ENCODE measurements at places on chromosomes 3 and 15.

GRCh38 chr3:72185549-72186399 lies 400.8 kb upstream of the PROK2 start:
- DNase-seq, result no peak

GRCh38 chr3:166362698-166363097 lies 525.5 kb upstream of the BCHE start:
- DNase-seq, result no peak

GRCh38 chr3:50620420-50620819 lies 3.5 kb downstream of the MAPKAPK3 start:
- no peak for DNase-seq

GRCh38 chr3:194038960-194039359 lies 97.0 kb upstream of the HES1 start:
- DNase-seq, result no peak

DNA sequence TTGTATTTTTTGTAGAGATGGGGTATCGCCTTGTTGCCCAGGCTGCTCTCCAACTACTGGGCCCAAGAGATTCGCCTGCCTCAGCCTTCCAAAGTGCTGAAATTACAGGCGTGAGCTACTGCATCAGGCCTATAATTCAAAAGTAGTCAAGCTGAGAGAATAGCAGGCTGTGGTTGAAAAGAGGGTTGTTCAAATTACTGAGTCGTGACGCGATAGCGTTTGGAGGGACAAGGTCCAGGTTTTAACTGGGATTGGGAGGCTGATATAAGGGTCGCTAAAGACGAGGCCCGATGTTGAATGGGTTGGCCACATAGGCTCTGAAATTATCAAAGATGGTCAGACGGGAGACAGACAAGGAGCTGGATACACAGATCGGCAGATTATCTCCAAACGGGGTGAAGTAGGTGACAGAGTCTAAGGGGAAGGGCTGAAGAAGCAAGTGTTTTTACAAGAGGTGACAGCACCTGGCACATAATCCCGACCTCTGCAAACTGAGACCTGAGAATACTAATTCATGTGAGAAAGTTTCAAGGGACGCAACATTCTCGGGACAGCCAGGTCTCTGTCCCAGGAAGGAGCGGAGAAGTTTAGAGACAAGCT lies 759 bp upstream of the ARID3B start:
- no peak for DNase-seq

DNA sequence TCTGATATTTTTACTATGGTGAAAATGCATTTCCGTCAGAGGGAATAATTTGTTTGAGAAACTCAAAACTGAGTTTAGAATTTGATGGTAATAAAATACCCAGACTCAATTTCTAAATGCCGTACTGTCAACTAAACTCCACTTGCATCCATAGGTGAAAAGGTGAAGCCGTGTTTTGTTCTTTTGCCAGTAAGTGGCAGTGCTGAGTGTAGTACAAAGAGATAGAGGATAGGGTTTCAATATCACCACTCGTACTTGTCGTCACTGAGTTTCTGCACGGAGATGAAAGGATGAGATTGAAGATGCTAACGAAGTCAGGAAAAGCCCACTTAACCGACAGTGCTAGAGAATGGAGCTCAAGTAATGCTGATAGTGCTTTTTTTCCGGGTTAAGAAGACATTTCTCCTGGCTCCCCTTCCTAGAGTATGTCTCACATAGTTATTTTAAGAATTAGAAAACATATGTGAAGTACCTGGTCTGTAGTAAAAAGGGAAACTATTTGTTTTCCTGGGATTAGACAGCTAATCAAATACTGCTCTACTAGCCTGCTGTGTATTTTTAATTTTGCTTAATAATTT lies 345.1 kb downstream of the IL5RA start:
- DNase-seq, result no peak

GRCh38 chr3:153495422-153495821 lies 333.4 kb downstream of the RAP2B start:
- DNase-seq, result no peak

GRCh38 chr3:38130631-38131065 lies 6.3 kb downstream of the ACAA1 start:
- no peak for DNase-seq

- DNase-seq, result no peak
Measured at GRCh38 chr3:120801484-120801883, 58.9 kb downstream of the GTF2E1 start.

DNA sequence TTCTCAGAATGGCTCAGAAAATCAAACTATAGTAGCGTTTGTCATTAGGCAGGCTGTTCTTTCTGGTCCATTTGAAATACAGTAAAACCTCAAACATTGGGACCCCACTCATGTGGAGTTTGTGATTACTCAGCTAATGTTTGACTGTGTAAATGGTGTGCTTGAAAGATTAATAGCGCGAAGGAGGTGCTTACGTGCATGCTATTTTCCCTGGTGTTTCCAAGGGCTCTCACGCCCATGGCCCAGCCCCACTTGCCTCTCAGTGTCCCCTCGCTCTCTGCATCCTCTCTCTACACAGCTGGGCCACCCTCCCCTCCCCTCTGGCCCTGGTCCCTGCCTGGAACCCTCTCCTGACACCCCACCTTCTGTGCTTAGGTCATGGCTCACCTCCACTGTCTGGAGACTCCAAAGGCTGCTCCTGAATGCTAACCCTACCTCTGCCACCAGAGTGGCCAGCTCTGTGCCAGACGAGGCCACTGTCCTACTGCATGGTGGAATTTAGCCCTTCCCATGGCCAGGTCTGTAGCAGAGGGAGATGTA lies 194.2 kb downstream of the PLCL2 start:
- no peak for DNase-seq

GRCh38 chr3:141333836-141334626 lies 34.3 kb upstream of the ZBTB38 start:
- DNase-seq, result no peak

DNA sequence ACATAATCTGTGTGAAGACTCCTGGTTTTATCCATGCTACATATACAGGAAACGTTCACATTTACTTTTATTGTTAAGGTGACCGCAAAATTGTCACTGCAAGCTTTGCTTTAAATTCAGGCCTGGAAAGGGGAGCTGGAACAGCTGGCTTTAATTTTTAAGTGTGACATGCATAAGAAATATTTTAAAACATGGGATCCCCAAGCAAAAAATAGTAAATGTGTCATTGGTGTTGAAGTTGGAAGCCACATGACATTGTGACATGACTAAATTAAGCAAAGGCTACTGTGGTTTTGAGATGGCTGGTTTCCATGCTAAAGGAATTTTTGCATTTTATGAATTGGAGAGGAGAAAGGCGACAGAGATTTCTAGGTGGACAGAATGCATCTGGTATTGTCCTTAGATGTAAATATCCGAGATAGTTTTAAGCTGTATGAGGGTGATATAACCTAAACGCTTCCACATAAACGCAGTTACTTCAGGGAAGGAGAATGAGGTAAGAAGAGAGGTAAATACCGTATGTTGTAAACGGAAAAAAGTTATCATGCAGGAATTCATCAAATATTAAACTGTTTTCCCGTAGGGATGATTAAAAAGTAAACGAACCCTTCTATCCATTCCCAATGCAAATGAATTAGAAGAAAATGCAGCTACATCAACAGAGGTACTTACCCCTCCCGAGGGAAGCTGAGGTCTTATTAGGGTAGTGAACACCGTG lies 927 bp upstream of the FYTTD1 start:
- DNase-seq, result no peak

GRCh38 chr15:35450492-35450891 lies 95.5 kb downstream of the DPH6 start:
- DNase-seq, result no peak

DNA sequence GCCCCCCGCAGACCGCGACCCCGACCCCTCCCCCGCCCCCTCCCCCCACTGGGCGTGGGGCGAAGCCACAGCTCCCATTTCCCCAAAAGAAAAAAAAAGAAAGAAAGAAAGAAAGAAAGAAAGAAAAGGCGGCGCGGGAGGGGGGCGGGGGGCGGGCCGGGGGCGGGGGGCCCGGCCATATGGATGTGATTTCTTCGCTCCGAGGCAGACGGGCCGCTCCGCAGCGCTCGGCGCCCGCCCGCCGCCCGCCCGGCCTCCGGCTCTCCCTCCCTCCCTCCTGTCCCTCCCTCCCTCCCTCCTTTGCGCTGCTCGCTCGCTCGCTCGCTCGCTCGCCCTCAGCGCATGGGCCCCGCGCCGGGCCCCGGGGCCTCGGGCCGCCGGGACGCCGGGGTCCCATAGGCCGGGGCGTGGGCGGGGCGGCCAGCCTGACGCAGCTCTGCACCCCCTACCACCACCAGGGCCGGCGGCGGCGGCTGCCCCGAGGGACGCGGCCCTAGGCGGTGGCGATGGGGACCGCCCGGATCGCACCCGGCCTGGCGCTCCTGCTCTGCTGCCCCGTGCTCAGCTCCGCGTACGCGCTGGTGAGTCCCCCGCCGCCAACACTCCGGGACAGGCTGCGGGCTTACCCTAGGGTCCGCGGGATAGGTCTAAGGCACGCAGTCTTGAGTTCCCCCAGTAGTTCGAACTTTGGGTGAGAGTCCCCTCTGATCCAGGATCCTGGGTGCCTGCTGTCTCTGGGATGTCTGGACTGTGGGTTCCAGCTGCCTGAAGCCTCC lies 5.7 kb downstream of the PTH1R start:
- peak; percentile 70 for DNase-seq

DNA sequence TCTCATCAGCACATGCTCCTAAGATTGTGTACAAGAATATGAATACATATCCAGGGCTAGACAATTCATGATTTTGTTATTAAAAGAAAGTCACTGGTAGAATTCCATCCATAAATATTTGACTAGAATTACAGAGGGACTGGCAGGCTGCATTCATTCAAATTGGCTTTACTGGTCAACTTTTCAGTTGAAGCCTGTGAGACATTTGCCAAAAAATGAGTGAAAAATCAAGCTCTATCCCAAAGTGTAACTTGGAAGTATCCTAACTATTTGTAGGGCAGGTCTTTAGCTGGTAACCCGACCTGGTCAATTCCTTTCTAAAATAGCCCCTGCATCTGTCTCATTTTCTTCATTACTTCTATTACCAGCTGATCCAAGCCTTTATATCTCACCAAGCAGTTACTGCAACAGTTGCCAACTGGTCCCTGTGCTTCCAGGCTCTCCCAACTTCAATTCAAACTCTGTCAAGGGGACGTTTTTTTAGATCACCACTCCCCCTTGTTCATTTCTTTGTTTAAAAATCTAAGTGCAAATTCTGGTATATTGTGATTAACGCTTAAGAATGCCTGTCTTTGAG lies 173.1 kb upstream of the TBL1XR1 start:
- DNase-seq, result no peak

Data from right forelimb (tissue), 1 donor.